ENCODE measurements at places on chromosomes 5 and 9.

DNA sequence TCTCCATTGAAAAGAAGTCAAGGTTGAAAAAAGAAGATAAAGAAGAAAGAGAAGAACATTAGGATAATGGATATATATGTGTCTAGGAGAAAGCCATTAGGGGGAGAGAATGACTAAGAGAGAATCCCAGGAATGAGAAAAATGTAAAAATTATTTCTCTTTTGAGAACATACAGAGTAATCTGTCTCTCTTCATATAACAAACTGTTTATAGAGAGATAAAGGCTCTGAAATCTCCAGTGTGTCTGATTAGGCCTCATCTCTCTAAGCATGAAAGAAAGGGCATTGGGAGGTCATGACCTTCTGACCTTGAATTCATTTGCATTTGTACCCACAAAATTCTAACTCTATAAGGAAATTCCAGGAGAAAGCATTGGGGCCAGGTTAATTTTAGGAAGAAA, 3.5 kb upstream of the MPDZ start:
- DNase-seq, result no peak

GRCh38 chr9:17578911-17579793, at the start of gene SH3GL2:
SH3GL2 (plus strand) TSS chr9:17579066.
- no peak for DNase-seq

DNA sequence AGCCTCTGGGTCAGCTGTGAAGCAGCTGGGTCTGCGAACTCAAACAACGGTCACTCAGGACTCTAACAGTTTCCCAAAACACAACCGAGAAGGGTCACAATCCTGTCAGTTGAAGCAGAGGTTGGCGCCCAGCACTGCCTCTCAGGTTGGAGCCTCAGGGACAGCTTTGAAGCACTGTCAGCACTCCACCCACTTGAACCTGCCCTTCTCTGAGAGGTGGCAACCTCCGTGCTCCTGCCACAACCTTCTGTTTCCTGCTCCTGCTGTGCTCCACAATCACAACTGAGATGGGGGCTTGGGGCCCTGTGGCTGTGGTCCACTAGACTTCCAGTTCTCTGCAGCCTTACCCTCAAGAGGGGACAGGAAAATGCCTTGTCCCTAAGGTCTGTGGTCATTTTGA, 21.7 kb upstream of the LCP2 start:
- DNase-seq, result no peak

GRCh38 chr5:79436224-79436623, 77.7 kb downstream of the HOMER1 start:
- DNase-seq, result peak; percentile 57

- DNase-seq, result no peak
Measured at GRCh38 chr9:128771094-128771721, 519 bp downstream of the ZER1 start.

DNA sequence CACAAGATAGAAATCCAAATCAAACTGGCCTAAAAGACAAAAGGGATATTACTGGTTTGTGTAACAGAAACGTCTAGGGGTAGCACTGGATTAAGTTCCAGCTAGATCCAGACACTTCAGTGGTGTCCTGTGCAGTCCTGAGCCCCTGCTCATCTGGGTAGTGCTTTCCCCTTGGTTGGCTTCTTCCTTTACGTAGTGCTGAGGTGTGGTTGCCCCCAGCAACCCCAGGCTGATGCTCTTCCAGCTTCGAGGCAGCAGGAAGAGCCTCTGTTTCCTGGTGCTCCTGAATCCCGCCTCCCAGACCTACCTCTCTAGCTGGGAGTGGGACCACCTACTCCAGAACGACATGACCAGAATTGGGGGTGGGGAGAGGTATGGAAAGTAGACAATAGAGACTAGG, 166.1 kb upstream of the ADRA1B start:
- DNase-seq, result no peak

DNA sequence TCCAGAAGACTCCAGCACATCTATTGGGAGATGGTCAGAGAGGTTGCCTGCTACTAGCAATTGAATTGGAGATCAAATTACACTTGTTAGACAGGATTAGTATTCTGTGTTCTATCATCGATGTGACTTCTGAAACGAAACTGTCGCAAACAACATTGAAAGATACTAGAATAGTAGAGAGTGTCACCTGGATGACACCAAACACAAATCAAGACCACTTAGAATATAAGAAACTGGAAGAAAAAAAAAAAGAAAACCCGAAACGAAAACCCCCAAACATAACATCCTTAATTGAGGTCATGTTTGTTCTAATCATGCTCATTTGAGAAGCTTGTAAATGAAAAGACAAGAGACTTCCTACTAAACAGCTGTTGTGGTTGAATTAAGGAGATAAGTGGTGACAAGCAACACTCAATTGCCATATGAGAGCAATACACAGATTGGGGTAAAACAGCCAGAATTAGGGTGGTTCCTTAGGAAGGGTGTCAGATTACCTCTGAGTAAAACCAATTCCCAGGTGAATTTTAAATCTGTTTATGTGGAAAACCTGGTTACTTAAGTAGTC, 97.6 kb downstream of the BASP1 start:
- no peak for DNase-seq

DNA sequence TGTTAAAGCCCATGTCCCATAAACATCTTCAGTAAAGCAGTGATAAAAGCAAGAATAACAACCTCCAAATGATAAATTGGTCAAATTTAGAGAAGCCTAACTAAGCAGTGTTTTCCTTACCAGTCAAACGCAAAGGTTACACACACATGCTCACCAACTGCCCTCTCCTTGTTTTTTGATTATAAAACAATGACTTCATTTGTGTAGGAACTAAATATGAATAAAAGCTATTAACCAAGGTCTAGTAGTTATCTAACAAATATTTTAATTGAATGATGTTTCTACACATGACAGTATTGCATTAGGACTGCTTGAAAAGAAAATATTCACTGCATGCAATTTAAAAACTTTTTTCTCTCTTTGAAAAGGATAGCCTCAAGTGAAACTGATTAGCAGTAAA, 36.7 kb downstream of the PCA3 start:
- no peak for DNase-seq

- DNase-seq, result no peak
Measured at GRCh38 chr9:37920471-37921167, 16.7 kb upstream of the SLC25A51 start.

DNA sequence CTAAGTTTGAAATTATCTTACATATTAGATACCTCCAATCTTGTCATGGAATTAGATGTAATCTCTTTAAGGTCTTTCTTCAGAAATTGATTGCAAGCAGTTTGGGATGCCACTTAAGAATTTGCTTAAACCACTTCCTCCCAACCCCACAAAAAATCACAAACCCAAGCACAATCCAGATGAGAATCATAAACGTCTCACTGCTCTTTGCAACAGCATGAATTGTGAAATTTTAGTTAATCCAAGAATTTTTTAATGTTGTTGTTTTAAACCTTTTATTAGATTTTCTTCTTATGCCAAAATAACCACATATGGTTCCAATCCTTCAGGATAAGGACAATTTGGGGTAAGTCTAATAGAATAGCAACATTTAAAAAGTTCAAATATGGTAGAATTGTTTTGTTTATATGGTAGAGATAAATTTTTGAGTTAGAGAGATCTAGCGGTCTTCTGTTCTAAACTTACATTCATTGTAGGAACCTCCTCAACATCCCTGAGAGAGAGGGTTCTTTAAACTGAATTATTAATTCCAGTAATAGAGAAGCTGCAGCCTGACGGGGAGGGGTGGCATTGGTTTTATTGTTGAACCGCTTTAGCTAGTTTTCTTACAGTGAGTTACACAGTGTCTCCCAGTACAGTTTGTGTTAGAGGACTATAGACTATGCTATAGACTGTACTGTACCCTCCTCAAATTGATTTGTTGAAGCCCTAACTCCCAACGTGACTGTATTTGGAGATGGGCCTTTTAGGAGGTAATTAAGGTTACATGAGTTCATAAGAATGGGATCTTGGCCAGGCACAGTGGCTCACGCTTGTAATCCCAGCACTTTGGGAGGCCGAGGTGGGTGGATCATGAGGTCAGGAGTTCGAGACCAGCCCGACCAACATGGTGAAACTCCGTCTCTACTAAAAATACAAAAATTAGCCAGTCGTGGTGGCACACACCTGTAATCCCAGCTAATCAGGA, 24.8 kb upstream of the IL6ST start:
- DNase-seq, result peak; percentile 63

- no peak for DNase-seq
Measured at GRCh38 chr5:149578896-149579295, 2.4 kb upstream of the ARHGEF37 start.

GRCh38 chr5:35884773-35885172, 28.1 kb downstream of the IL7R start:
- no peak for DNase-seq

DNA sequence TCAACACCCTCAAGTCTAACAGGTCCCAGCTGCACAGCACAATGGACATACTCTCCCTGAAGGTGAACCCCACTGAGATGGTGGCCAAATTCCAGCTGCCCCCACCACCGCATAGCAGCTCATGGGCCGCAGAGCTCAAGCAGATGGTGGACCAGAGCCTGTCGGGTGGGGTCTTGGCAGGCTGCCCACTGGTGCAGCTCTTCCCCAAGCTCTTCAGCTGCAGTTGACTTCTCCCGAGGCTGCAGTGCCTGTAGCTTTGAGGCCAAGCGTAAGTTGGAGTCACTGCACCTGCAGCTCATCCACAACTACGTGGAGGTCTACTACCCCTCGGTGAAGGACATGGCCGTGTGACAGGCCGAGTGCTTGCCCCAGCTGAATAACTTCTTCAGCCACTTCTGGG, 56.6 kb upstream of the SPTLC1 start:
- no peak for DNase-seq

DNA sequence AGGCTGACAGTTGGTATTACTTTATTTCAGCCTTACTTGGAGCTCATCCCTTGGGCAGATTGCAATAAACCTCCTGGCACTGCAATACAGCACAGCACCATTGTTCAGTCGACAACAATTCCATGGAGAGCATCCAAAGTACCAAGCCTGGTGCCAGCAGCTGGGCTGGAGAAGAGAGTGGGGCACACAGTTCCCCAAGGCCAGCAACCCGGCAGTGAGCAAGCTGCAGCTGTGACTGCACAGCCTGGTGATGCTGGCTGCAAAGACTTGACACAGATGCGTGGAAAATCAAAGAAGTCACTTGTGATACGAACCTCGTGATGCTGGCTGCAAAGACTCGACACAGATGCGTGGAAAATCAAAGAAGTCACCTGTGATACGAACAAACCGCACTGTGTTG, 125.4 kb downstream of the ATPSCKMT start:
- DNase-seq, result no peak

- no peak for DNase-seq
Measured at GRCh38 chr9:137960496-137960895, 82.9 kb downstream of the CACNA1B start.

- no peak for DNase-seq
Measured at GRCh38 chr5:150295172-150295634, 5.6 kb upstream of the CAMK2A start.

DNA sequence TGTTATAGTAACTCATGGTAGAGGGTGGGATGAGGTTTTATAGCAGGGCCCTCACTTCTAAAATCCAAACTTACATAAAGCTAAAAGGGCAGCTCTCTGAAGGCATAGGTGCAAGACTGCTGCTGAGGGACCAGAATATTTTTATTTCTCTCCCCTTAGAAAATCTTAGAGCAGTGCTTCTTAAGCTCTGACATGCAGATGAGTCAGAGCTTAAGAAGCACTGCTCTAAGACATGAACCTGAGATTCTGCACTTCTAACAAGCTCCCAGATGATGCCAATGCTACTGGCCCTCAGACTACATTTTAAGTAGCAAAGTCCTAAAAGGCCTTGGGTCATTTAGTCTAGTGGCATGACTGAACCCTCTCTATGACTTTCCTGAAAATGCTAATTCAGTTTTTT, 97.6 kb upstream of the SPRY4 start:
- DNase-seq, result no peak

- DNase-seq, result no peak
Measured at GRCh38 chr5:151258201-151258611, 5.2 kb downstream of the GM2A start.

DNA sequence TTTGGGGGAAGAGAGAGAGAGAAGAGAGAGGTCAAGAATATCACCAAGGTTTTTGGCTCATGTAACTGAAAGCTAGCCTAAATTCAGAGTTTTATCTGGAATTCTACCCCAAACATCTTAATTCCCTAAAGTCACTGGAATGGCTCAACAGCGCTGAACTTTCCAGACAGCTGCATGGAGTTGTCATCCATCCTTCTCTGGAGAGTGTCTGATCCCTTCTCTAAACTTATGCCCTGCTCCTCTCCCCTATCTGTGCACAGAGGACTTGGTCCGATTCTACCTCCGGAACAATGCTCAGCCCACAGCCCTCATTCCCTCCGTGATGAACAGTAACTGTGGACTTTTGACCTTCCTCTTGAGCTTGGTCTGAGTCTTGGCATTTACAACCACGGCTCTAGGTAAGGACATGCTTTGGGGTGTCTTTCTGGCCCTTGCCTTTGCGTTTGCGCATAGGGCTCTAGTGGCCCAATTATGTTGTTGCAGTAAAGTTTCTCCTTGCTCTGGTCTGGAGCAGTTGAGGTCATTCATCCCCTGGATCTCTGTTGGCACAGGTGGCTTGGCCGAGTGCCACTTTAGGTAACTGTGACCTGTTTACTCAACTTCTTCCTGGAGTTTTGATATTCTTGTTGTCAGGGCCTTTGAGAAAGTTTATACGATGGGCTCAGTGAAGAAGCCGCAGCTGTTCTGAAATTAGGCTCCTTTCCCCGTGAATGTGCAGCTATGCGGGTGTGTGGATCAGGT, 18.3 kb upstream of the CD180 start:
- DNase-seq, result no peak

DNA sequence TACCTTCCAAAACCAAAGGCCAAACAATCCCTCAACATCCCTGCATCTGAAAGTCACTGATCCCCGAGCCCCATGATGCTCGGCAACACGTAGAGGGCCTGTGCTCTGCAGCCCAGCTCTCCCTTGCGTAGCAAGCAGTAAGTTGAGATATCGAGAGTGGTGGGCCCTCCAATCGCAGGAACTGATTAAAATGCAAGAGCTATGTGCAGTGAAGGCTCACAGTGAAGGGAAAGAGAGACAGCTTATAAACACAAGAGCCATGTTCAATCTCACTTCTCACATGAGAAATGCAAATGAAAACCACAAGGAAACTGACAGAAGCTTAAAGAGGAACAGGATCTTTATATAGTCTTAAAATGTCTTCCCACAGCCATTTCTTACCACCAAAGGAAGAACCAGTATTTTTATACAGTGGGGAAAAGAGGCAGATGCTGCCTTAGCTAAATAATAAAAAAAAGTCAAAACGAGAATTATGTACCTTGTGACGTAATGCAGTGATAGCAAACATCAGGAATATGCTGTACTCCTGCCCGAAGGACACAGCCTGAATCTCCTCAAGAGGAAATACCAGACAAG, 24.6 kb downstream of the TTF1 start:
- no peak for DNase-seq

GRCh38 chr5:92207151-92207550, 824.0 kb upstream of the ARRDC3 start:
- DNase-seq, result no peak

- DNase-seq, result no peak
Measured at GRCh38 chr9:123345567-123345955, 10.4 kb upstream of the CRB2 start.

- no peak for DNase-seq
Measured at GRCh38 chr5:67490543-67491321, 294.1 kb upstream of the CD180 start.
